ENCODE measurements at places on chromosomes 13 and 19. TPM values are rescaled to one million over a fixed set of nuclear protein-coding genes. Genes with fewer than 3 reads are reported as not detected.

- DNase-seq: no peak
Measured at GRCh38 chr19:12924621-12925310, 5.7 kb upstream of the SYCE2 start.

DNA sequence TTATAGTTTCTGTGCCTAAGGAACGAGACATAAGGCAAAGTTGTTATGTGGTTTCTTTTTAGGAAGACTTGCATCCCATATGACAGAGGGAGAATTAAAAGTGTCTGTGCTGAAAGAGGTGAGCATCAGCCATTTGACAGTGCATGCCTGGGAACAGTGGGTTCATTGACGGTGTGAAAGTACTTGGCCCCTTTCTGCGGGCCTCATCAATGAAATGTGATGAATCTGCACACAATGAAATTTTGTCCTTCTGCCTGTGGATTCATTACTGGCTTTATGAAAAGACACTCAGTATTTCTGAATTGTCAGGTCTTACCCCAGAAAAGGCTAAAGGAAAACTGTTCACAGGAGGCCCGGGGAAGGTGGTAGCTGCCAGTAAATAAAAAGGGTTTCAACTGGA, 295.8 kb downstream of the FOXO1 start:
- DNase-seq: no peak

SMIM44 gene
- not detected for polyA plus RNA-seq

ATP4B gene
- polyA plus RNA-seq: not detected

DNA sequence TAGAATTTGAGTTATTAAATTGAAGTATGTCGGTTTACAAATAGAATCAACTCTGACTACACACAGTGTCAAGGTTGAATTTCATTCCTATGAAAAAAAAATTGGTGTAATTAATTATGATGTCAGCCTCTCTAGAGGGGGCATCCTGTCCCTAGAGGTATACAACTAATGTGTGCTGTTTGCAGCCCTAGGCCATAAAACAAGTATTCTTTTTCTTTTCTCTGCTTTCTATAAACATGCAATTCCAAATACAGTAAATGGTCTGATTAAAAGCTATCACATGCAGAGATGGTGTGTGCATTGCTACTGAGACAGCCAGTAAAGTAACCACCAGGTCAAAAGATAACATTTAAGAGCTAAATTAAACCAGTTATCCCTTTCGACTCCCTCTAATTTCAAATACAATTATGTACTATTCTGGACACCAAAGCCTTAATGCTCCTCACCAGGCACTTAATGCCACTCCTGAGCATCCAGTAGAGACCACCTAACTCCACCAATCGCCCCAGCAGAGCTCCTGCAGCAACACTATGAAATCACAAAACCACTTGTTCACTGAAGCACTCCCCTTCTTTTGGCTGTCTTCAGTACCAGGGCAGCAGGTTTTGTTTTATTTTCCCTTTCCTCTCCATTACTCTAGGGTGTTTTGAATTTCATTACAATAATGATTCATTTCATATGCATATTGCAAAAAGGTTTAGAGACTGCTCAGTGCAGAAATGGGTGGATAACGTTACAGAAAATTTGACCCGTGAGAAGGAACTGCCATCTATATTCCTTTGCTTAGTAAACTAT, 426.9 kb downstream of the PCDH9 start:
- peak; percentile 7 for DNase-seq

ZNF554 gene
- 5.3 TPM for polyA plus RNA-seq

DNA sequence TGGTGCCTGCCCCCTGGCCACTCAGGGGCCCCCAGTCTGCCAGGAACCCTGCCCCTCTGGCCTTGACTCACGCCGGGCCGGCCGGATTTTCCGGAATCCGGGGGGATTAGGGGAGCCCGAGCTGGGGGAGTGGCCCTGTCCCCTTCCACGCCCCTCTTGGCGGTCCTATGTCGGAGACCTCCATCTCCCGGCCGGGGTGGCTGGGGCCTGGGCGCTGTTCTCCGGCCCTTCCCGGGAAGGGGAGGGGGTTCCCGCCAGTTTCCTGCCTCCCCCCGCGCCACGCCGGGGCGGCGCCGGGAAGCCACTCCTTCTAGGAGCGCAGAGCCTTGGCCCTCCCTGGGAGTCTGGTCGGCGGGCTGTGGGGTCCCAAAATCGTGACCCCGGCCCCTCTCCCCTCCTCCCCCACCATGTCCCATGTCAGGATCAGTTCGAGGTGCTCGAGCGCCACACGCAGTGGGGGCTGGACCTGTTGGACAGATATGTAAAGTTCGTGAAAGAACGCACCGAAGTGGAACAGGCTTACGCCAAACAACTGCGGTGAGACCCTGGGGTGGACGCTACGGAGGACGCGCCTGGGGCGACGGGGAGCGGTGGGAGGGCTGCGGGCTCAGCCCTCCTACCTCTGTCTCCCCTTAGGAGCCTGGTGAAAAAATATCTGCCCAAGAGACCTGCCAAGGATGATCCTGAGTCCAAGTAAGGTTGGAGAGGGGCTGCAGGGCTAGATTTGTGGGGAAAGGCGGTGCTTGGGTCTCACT, 1.3 kb downstream of the TRIP10 start:
- no peak for DNase-seq

HIF3A gene
- polyA plus RNA-seq: 234 TPM

- peak; percentile 93 for DNase-seq
Measured at GRCh38 chr19:20999731-21000352, 20.6 kb upstream of the ZNF430 start.

DNA sequence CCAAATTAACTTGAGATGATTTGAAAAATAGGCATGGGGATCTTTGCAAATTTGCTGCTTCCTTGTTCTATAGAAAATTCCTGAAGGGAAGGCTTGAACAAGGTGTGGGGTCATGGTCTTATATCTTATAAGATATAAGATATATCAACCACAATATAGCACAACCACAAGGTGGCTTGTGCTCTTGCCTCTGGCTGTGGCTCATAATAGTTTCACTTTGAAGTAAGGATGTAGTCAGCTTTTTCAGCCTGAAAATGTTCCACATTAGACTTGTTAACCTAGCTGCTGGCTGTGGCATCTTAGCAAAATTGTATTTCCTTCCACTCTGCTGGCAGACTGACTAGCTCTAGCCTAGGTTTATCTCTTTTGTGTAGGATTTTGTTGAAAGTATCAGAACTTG, 169.7 kb downstream of the KLF5 start:
- peak; percentile 8 for DNase-seq

NLRP7 gene
- 0.53 TPM for polyA plus RNA-seq

GRCh38 chr13:52949742-52950141, 78.9 kb upstream of the OLFM4 start:
- no peak for DNase-seq

SIGLEC5 gene
- not detected for polyA plus RNA-seq

All from muscle of back (tissue), 13 donors.